Activated CD4-positive, alpha-beta T cell treated with anti-CD3 and anti-CD28 coated beads, Interleukin-2, amount 10 ng/mL, durations not matched to agents 7 days and 5 days (primary cell): ENCODE measurements at places on chromosomes 11 and 22.

DNA sequence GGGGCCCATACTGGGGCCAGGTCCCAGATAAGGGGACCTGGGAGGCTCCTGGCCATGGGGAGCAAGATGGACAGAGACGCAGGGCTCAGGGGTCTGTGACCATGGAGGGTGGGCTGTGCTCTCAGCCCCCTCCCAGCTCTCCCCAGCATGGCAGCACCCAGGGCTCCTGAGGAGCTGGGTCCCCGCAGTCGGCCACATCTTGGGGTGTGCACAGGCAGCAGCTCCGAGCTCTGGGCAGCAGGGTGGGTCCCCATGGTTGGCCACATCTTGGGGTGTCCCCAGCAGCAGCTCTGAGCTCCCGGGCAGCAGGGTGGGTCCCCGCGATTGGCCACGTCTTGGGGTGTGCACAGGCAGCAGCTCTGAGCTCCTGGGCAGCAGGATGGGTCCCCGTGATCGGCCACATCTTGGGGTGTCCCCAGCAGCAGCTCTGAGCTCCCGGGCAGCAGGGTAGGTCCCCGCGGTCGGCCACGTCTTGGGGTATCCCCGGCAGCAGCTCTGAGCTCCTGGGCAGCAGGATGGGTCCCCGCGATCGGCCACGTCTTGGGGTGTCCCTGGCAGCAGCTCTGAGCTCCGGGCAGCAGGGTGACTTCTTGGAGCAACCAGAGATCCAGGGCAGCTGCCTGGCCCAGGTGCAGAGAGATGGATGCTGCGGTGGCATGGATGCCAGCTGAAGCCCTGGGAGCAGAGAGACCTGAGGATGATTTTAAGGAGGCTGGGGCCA lies 18.3 kb upstream of the MUC5B start:
- no peak for DNase-seq

- DNase-seq: no peak
Measured at GRCh38 chr11:35990170-35990569, 46.3 kb downstream of the LDLRAD3 start.

- no peak for DNase-seq
Measured at GRCh38 chr11:131235328-131236298, 134.8 kb upstream of the NTM start.

- DNase-seq: no peak
Measured at GRCh38 chr11:41282395-41282794, 177.1 kb downstream of the LRRC4C start.

DNA sequence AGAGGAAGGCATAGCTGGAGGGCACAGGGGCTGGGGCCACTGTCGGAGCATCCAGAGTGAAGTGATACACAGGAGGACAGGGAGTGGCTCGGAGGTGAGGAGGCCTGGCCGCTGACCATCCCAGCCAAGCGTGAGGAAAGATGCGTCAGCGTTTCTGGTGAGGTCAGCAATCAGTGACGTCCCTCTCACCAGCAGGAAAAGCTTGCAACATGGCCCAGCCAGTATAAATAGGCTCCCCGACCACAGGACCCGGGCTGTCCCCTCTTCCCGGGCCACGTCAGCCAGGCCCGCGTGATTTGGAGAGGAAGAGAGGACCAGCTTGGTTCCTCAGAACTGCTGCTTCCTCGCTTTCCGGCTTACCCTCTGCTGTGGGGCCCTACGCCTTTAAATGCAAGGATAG lies 4.2 kb upstream of the OSM start:
- no peak for DNase-seq

DNA sequence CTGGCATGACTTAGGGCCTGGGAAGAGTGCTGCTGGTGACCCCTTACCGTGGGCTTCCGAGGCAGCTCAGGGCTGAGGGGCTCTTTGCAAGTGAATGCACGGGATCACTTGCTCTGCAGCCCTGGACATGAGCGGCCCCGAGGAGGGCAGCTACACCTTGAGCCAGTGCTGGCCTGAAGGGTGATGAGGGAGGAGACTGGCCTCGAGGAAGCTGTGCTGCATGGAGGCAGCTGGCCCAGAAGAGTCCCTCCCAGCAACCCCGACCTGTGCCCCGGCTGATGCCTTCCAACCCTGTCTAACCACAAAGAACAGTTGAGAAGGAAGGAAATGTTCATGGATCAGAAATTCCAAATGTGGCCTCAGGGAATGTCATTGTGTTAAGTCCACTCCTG lies 45.2 kb downstream of the TBX1 start:
- DNase-seq: no peak

DNA sequence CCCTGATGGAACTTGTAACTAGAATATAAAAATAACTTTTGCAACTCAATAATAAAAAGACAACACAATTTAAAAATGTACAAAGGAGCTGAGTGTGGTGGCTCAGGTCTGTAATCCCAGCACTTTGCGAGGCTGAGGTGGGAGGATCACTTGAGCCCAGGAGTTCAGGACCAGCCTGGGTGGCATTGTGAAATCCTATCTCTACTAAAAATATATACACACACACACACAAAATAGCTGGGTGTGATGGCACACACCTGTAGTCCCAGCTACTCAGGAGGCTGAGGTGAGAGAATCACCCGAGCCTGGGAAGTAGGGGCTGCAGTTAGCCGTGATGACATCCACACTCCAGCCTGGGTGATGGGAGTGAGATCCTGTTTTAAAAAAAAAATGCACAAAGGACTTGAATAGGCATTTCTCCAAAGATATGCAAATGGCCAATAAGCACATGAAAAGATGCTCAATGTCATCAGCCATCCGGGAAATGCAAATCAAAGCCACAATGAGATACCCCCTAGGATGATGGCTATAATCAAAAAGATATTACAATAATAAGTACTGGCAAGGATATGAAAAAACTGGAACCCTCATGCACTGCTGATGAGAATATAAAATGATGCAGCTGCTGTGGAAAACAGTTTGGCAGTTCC lies 59.8 kb upstream of the SEPTIN5 start:
- DNase-seq: no peak

- no peak for DNase-seq
Measured at GRCh38 chr11:44610186-44610955, 44.9 kb downstream of the CD82 start.

DNA sequence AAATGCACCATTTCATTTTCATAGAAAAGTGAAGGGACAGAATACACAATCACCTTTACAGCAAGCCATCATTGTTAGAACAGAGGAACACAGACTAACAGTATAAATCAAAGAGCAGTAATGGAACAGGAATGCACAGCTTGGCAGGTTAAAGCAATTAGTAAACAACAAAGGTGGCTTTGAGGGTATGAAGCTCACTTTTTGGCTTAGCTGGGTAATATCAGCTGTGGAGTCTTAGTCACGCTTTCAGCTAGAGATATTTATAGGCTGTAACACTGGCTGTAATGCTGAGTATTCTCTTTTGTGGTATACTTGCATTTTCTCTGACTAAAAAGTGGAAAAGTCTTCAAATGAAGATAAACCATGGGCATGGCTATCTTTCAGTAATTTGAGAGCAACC lies 1780.5 kb downstream of the LRRC4C start:
- DNase-seq: no peak

DNA sequence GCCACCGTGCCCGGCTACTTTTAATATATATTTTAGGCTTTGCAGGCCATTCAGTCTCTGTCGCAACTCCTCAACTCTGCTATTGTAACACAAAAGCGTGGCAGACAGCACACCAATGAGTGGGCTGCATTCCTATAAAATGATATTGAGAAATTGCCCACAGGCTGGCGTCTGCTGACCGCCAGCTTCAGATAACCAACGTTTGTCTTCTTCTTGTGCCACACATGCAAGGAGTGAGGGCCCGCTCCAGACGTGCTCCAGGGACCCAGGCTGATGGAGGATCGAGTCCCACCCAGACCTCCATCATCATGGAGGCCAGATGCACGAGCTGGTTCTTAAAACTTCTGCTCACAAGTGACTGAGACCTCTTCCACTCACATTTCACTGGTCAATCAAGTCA lies 35.4 kb upstream of the LINC01488 start:
- no peak for DNase-seq

- DNase-seq: no peak
Measured at GRCh38 chr11:22472306-22472705, 134.1 kb downstream of the SLC17A6 start.
